ENCODE measurements at places on chromosomes 2 and 18.

- no peak for DNase-seq
Observed at GRCh38 chr18:77145364-77145901, 12.8 kb upstream of the MBP start.

DNA sequence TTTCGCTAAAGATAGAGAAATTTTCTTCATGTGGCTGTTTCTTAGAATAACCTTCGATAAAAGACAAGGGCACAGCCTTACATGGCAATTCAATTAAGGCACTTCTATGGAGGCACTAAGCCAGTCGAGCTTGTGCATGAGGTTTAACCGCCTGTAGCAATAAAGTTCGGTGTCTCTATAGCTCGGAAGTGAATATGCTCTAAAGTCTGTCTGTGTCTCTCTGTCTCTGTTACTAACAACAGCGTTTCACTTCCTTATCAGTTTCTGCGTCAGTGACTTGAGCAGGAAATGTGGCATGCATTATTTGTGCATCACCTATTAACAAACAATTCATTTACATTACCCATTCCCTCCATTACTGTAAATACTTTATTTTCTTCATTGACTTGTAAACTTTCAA, 365.1 kb upstream of the NETO1 start:
- no peak for DNase-seq

GRCh38 chr2:207320381-207321159, 154.8 kb upstream of the KLF7 start:
- no peak for DNase-seq

DNA sequence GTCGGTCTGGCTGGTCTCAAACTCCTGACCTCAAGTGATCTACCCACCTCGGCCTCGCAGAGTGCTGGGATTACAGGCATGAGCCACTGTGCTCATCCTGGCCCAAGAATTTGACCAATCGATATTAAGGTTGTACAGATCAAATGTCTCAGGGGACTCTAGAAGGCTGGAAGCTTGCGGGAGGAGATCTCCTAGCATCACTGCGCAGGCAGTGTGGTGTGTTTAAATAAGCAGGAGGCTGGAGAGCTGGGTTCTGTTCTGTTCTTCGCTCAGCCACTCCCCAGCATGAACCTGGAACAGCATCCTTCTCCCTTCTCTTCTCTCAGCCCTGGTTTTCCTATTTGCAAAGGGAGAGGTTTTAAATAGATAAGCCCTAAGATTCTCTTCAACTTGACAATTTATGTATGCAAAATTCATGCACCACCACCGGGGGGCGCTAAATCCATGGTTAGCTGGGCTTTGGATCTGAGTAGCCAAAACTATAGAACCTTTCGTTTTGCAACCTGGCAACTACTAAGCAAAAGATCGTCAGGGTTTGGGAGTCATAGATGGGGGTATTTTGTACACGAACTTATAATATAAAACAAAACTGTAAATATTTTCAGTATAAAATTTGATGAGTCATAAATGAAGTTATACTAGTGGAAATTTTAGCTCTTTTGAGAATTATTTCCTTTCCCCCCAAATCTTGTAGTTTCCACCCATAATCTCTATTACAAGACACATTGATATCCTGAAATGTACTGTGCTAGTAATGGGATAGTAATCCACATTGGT, 60.6 kb downstream of the SLC16A14 start:
- DNase-seq, result no peak

- DNase-seq, result no peak
Observed at GRCh38 chr2:241842620-241843211, 16.0 kb downstream of the PDCD1 start.

GRCh38 chr2:86107031-86107430, 996 bp downstream of the PTCD3 start:
- DNase-seq, result no peak

DNA sequence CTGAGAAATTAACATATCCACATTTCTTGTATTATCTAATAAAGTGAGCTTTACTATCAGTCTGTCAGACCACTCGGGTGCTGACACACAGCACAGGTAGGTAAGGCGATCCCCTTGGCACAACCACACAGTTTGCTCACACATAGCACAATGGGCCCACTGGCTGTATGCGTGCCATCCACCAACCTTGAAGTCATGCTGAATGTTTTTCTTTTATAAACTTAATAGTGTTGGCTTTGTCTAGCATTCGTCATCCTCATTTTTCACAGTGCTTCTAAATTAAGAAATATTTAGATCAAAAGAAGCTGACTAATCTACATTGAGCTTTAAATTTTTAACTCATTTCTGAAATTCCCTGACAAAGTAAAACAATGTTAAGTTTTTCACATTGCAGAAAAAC, 50.0 kb upstream of the PAPOLG start:
- no peak for DNase-seq

DNA sequence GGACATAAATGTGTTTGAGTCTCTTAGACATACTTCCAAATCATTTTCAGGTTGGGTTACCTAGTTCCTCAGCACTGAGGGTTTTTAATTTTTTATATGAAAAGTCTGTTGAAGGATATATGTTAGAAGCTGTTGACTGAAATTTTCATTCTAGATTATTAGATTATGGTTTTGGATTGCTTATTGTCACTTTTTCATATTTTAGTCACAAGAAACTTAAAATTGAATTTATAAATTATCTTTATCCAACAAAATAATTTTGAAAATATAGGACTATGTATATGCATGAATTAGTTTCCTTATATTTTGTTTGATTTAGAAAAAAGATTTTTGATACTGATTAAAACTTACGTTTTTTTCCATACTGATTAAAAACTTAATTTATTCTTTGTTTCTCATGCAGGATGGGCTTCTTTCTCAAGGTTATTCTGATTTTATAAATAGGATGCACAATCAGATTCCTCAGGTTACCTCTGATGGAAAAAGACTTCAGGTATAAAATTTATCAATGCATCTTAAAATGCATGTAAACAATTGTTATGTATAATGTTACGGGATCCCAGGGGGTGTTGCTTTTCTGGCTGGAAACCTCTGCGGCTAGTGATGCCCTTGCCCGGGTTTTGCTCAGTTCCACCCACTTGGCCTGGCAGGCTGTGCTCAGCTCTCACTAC, 26.2 kb downstream of the DDX1 start:
- DNase-seq, result no peak

GRCh38 chr2:18345848-18346247, 214.6 kb downstream of the RDH14 start:
- no peak for DNase-seq

DNA sequence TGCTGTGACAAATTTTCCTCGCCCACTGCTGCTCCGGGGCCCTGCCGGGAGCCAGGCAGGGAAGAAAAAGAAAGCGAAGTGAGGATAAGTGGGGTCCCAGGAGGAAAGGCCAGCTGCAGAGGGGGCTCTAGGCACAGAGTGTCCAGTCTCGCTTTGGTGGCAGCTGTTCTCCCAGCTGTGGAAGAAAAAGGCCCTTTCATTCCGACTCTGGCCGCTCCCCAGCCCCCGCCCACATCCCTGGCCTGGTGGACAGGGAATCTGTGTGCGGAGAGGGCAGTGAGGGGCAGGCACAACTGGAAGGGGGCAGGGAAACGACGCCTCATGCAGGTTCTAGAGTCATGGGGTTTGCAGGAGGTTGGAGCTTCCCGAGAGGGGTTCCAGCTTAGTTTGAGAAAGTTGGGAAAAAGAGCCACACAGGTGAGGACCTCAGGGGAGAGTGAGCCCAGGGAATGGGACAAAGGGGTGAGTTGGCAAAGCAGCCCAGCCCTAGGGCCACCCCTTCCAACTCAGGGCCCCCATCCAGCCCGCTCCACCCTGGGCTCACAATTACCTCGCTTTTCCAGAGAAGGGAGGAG, 1.8 kb downstream of the RTKN start:
- no peak for DNase-seq

DNA sequence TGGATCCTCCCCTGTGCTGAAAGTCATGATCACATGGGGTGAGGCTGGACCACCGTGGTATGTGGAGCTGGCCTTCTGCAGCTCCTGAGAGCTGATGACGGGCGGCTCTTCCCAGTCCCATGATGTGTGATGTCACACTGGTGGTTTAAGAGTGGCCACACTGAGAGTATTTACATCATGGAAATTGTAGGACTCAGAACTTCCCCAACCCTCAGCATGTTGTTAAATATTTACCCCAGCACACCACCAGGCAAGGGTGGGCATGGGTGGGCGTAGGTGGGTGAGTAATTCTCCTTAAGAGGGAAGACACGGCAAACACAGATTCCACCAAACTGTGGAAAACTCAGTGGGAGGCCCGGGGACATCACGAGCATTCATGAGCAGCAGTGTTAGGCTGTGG, 106.8 kb downstream of the ALPK2 start:
- DNase-seq, result no peak

GRCh38 chr2:190849774-190850173, 30.8 kb upstream of the GLS start:
- DNase-seq, result no peak

All from NCI-H187 (cell line).